ENCODE measurements at places on chromosomes 4 and X. TPM values are rescaled to one million over a fixed set of nuclear protein-coding genes. Genes with fewer than 3 reads are reported as not detected.

GRCh38 chr4:139025841-139026240 is 10.3 kb downstream of the NOCT start:
- DNase-seq = no peak

DNA sequence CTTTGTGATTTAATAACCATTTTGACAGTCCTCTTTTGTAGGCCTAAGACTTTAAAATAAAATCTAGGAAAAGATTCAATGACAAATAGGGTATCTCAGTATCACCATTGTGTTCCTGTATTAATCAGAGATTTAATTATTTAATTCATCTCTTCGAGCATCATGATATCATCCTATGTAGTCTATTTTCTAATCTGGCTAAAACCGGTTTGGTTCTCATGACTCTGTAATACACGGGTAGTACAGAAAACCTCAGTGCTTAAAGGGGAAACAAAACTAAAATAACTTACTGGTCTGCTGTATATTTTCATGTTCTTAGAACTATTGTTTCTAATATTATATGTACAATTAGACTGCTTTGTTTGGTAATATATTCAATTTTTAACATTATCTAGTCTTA is 23.7 kb upstream of the FBXW7 start:
- no peak for DNase-seq

Gene DCX
- total RNA-seq = not detected

Gene CT55
- total RNA-seq = not detected

Gene SYP
- 0.82 TPM for total RNA-seq

- DNase-seq = no peak
Observed at GRCh38 chr4:78360466-78360865, 191.1 kb upstream of the ANXA3 start.

Gene PIGA
- total RNA-seq = 24.9 TPM
